Hair follicle dermal papilla cell (primary cell): ENCODE measurements at places on chromosomes 6 and 20. TPM values are rescaled to one million over a fixed set of nuclear protein-coding genes. Genes with fewer than 3 reads are reported as not detected.

Gene ZFAND3
- total RNA-seq = 27.4 and 31.6 TPM in 2 replicates

Gene C20orf141
- total RNA-seq = not detected in 2 replicates

Gene TMEM239
- under 0.01 and 0.49 TPM in 2 replicates for total RNA-seq

Gene ULBP2
- 2.1 and 3.1 TPM in 2 replicates for total RNA-seq
